ENCODE measurements at places on chromosomes 12 and 14.

GRCh38 chr12:127145929-127146789, 1120.8 kb upstream of the TMEM132C start:
- DNase-seq, result no peak

GRCh38 chr12:47791351-47791746, 18.3 kb downstream of the SLC48A1 start:
- no peak for DNase-seq

- DNase-seq, result no peak
Observed at GRCh38 chr14:26414926-26415325, 182.9 kb downstream of the NOVA1 start.

- no peak for DNase-seq
Observed at GRCh38 chr12:94994312-94994711, 9.2 kb downstream of the NDUFA12 start.

- peak; percentile 22 for DNase-seq
Observed at GRCh38 chr12:32671930-32672780, 6.9 kb upstream of the DNM1L start.

GRCh38 chr14:99357916-99358390, 86.0 kb upstream of the BCL11B start:
- no peak for DNase-seq

DNA sequence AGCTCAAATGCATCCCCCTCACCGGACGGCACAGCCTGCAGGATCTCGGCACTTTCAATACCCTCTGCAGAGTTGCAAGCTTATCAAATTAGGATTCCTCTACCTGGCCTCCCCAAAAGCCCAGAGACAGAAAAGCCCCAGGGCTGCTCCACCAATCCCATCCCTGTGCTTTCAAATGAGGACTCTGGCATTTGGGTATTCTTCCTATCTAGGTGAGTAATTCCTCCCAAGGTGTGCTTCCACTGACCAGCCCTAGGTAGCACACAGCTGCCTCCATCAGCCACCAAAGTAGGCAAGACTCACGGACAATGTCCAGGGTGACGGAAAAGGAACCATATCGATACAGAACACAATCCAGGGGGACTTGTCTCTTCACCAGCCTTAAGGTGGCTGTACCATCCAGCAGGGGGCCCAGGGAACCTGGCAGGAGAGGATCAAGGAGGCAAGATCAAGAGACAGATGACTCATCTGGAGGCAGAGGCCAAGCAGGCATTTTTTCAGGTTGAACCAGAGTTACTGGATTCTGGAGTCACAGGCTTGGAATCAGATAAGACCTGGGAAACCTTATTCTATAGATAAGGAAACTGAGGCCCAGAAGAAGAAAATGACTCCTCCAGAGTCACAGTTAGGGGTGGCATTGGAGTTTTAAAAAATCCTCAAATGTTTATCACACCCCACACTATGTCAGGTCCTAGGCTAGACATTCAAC, 9.9 kb downstream of the PMEL start:
- DNase-seq, result no peak

- no peak for DNase-seq
Observed at GRCh38 chr14:77516126-77516525, 17.5 kb upstream of the ISM2 start.

DNA sequence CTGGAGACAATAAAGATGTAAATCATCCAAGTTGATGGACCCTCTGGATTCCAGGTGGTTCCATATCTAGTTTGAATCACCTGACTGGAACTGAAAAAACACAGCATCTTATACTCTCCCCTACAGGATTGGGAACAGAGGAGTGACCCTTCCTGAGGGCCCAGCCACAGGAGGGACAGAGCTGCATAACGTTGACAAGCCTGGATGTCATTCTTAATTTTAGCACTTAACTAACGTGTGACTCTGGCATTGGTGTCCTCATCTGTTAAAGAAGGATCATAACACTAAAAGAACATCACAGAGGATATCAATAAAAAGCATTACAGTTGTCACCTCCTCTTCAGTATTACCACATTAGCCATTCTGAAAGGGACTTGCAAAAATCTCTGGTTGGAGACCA, 47.7 kb downstream of the STON2 start:
- no peak for DNase-seq

DNA sequence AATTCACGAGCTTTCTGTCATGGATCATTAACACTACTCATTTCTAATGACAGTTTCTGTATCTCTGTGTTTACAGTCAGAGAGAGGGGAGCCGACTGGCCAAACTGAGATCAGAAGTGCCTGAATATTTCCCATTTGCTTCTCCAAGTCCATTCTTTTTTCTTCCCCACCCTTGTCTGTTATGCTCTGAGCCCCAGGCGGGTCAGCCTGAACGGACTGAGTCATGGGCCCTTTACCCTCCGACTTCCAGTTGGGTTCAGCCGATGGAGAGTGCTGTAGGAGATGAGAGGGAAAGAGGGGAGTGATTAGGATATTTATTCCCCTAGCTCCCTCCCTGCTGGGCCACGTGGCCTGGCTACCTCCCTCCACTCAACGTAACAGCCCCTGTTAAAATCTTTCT, 104.7 kb downstream of the PAH start:
- no peak for DNase-seq

- no peak for DNase-seq
Observed at GRCh38 chr12:70774055-70774454, 136.8 kb upstream of the PTPRB start.

GRCh38 chr12:132218915-132219314, 74.7 kb downstream of the NOC4L start:
- no peak for DNase-seq

GRCh38 chr12:101619858-101620761, 25.3 kb downstream of the MYBPC1 start:
- no peak for DNase-seq

DNA sequence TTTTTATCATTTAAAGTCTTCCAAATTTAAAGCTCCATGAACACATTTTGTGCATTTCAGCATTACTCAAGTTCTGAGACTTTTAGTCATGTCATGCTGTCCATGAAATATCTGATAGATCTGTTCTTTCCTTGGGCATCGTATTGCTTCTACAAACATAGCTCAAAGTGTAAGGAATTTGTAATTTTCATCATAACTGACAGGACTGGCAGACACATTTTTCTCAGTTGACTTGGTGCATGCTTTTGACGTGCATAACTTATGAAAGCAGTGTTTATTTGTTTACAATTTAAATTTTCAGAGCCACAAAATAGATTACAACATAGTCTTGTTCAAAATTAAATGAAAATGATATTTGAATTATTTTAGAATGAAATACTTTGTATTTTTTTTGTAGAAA, 812.1 kb upstream of the NOVA1 start:
- no peak for DNase-seq

GRCh38 chr12:18612971-18613370, 124.8 kb downstream of the PLCZ1 start:
- DNase-seq, result no peak

DNA sequence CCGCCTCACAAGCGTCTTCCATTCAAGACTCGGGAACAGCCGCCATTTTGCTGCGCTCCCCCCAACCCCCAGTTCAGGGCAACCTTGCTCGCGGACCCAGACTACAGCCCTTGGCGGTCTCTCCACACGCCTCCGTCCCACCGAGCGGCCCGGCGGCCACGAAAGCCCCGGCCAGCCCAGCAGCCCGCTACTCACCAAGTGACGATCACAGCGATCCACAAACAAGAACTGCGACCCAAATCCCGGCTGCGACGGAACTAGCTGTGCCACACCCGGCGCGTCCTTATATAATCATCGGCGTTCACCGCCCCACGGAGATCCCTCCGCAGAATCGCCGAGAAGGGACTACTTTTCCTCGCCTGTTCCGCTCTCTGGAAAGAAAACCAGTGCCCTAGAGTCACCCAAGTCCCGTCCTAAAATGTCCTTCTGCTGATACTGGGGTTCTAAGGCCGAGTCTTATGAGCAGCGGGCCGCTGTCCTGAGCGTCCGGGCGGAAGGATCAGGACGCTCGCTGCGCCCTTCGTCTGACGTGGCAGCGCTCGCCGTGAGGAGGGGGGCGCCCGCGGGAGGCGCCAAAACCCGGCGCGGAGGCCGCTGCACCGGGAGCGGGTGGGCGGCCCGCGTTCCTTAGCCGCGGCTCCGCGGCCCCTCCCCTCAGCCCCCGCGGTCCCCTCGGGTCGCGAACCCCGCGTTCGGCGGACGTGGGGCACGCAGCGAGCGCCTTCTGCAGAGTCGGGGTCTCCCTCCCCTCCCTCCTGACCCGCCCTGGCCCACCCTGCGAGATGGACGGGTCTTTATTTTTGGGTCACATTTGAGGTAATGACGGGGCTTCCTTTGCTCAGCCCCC, at the start of gene UBC:
Gene UBC, minus strand, starts transcription at position 259 of the 847 bp plus-strand sequence. CDS start 879 bp downstream, outside the sequence.
- peak; percentile 94 for DNase-seq

DNA sequence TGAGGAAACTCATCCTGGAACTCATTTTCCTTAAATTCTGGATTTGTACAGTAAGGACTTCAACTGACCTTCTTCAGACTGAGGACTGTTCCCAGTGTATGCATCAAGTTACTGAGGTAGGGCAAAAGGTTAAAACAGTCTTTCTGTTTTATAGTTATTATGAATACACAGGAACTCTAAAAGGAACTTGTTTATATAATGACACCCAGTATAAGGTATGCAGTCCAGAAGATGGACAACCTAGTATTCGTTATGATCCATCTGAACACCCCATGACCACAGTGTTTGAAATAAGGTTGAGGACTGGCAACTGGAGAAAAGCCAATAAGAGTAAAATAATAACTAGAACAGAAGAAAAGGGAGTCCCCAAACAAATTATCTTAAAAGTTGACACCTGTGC, 779.9 kb upstream of the TMEM132C start:
- DNase-seq, result no peak

DNA sequence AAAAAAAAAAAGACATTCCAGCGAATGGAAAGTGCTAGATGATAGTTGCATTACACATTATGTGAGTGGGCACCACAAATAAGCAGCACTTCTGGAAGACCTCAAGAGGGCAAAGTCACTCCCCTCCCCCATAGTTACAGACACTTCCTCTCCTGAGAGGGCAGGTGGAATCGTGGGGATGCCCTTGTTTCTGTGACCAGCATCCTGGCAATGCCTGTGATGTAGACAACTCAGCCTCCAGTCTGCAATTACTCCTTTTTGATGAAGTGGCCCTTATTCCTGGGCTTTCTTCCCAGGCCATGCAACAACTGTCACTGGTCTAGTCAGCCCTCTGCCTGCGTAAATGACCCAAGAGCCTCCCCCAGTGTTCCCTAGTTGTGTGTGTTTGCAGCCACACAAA, 104.8 kb downstream of the VRK1 start:
- DNase-seq, result no peak

DNA sequence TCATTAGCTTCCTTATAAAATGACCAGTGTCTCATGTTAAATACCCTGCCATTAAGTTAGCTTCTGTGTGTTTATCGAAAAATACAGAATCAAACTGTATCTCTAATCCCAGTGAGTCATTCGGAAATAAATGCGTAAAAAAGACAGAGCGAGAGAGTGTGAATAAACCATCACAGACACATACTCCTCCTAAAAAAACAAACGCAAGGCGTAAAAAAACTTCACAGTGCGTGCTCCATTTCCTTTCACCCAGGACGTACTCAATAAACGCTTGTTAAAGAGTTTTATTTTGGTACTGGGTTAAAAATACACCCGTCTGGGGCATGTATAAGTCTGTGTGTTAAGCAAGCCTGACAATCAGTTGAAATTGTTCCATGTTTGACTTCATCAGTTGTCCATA, 58.8 kb upstream of the ISM2 start:
- no peak for DNase-seq

DNA sequence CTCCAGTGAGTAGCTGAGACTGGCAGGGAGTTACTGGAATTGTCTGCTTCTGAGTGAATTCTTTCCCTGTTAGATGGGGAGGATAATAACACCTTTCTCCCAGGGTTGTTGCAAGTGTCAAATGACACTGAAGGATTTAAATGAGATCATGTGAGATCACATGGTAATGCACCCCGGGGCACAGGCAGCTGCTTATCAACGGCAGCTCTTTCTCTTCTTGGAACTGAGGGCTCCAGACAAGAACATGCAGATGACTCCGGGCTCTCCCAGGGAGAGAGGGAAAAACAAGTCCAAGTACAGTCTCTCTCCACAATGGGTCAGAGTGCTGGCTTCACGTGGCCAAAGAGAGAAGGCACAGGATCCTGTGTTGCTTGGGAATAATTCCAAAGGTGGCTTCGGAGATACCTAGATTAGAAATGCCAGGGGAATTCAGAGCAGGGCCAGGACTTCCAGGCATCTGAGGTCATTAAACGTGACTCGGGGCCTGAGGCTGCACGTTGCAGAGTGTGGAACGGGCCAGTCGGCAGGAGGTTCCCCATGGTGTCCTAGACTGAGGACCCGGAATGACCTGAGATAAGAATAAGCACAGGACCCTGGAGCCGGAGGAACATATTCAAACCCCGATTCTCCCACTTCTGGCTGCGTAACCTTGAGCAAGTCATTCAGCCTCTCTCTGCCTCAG, 109.2 kb downstream of the PRMT8 start:
- no peak for DNase-seq

DNA sequence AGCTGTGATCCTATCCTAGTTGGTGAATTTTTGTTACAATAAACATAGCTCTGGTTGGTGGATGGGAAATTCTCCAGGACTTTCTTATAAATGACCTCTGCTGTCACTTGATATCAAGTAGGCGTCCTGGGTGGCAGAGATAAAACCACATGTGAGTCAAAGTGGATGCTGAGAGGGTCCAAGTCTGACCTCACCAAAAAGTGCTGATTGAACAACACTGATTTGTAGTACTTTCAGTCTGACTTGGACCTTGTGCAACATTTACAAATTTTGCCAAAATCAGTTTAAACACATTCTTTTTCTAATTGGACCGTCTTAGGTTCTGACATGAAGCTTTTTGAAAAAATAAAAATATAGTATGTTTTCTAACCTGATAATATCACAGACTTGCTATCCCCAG, 585.6 kb downstream of the GALC start:
- DNase-seq, result no peak

- DNase-seq, result no peak
Observed at GRCh38 chr12:115923851-115924250, 353.6 kb downstream of the MED13L start.

GRCh38 chr14:75044322-75044721, 6.9 kb downstream of the MLH3 start:
- no peak for DNase-seq

DNA sequence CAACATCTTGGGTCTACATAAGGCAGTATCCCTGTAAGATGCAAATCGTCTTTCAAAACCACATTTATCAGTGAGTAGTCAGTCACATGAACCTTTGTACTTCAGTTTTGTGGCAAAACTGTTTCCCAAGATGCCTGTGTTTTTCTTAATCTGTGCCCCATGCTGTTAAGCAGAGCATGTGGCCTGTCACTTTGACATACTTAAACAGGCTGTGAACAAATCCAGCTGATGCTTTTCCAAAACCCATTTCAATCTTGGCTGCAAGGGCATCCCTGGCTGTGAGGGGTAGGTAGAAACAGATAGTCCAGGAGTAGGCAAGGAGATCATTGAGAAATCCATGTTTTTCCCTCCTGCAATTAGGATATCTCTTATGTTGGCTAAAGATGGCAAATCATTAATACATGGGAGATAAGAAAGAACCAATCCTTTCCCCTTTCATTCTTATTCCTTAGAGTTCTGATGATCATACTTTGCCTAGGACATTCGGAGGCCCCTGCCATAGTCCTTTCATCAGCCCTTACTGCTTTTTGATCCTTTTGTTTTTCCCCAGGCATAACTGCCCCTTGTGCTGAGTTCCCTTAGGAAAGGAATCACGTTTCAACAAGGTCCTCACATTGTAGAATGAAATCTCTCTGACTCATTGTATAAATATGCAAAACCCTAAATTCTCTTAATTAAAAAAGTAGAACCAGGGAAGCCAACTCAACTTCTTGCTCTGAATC, 121.1 kb upstream of the EEA1 start:
- no peak for DNase-seq

GRCh38 chr14:32438517-32438916, 109.4 kb downstream of the AKAP6 start:
- DNase-seq, result no peak

All from memory B cell (primary cell).